ENCODE measurements at places on chromosomes 16 and 17.

- DNase-seq, result peak; percentile 41
Observed at GRCh38 chr17:28684963-28685362, 23.0 kb downstream of the SUPT6H start.

DNA sequence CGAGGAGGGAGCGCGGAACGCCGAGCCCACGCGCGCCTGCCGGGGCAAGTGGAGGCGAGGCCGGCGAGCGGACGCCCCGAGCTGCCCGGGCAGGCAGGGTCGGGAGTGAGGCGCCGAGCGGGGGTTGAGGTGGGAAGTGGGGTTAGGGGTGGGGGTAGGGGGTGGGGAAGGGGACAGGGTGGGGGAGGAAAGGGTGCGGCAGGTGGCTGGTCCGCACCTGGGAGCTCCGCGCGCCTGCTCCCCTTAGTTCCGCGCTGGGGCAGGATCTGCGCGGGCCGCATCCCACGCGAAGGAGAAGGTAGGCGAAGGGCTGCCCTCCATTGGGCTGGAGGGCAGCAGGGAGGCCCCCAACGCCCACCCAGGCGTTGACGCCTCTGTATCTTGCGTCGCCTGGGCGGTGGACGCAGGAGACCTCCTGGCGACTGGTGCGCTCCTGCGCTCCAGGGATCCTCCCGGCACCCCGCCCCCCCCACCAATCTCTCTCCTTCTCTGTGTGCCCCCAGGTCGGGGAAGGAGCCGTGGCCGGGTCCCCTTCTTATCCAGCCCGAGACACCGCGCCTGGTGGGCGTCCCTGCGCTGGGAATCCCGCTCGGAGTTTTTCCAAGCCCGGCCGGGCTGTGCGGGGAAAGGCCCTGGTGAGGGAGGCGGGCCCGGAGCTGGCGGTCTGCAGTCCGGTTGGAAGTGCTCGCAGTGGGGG is 51.3 kb upstream of the AMZ2 start:
- no peak for DNase-seq

DNA sequence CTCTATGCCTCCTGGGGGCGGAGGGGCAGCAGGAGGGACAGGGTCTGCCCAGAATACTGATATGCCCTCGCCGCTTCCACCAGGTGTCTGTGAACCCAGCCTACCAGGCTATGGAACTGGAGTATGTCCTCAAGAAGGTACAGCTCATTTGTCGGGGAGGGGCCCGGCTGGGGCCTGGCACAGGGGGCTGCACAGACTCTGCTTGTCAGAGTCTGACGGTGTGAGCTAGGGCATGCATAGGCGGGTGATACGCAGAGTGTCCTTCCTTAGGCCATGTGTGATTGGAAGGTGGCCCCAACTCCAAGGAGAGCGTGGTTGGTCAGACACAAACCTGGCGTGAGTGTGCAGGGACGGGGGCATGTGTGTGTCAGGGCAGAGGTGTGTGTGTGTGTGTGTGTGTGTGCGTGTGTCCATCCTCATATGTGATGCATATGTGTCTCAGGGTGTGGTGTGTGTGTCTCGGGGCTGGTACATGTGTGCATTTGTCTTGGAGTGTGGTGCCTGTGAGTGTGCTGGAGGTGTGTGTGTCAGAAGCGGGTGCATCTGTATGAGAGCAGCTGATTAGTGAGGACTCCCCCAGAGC is 7.0 kb downstream of the CHAD start:
- no peak for DNase-seq

- DNase-seq, result no peak
Observed at GRCh38 chr16:677316-678190, 2.1 kb downstream of the RHBDL1 start.

GRCh38 chr17:33106525-33107165 is 115.0 kb downstream of the SPACA3 start:
- DNase-seq, result no peak

GRCh38 chr17:55219934-55220333 is 44.8 kb upstream of the HLF start:
- no peak for DNase-seq

- DNase-seq, result peak; percentile 58
Observed at GRCh38 chr16:17416461-17417311, 54.1 kb downstream of the XYLT1 start.

GRCh38 chr16:6916946-6917345 is 415.7 kb upstream of the RBFOX1 start:
- no peak for DNase-seq

DNA sequence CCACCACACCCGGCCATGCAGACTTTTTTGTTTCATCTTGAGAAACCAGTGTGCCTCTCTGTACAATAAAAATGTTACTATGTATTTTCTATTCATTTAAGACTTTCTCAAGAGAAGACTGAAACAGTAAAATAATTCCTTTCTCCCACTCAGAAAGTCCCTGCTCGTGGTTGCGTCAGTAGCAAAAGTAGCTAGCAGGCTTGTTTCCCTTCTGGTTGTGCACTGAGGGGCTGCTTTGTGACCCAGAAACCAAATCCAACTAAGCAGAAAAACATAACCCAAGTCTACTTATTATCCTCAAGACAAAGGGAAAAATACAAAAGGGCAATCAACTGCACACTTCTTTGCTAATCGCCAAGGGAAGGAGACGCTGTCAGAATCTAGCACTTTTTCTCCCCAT is 3.4 kb upstream of the PNPO start:
- no peak for DNase-seq

DNA sequence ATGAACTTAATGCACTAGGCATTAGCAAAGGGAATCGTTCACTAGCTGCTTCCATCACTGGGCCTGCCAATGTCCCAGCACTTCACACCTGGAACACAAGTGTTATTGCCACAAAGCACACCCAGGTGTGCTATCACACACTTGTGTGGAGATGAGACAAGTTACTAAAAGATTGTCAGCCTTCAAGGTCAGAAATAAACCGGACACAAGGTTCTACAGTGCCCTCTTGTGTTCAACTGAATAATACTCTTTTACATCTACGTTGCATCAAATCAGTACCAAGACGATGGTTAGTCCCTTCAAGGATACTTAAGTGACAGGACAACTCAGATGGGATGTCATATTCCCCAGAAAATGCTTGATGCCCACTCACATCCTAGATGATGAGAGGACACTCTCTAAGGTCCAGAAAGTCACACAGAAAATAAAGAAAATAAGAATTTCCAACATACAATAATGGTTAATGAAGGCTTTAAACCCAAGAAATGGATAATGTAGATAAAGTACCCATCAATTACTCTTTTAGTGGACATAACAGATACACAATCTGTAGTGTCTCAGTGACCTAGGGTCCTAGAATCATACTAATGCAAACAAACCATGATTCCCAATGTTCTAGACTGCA is 16.4 kb upstream of the GLG1 start:
- peak; percentile 42 for DNase-seq

GRCh38 chr16:76194616-76195015 is 82.6 kb upstream of the CNTNAP4 start:
- DNase-seq, result no peak

- peak; percentile 36 for DNase-seq
Observed at GRCh38 chr17:31579265-31579664, 187.8 kb downstream of the RAB11FIP4 start.

- DNase-seq, result peak; percentile 54
Observed at GRCh38 chr17:14871921-14872320, 393.2 kb downstream of the PMP22 start.

- no peak for DNase-seq
Observed at GRCh38 chr16:80507538-80507937, 33.3 kb upstream of the DYNLRB2 start.

DNA sequence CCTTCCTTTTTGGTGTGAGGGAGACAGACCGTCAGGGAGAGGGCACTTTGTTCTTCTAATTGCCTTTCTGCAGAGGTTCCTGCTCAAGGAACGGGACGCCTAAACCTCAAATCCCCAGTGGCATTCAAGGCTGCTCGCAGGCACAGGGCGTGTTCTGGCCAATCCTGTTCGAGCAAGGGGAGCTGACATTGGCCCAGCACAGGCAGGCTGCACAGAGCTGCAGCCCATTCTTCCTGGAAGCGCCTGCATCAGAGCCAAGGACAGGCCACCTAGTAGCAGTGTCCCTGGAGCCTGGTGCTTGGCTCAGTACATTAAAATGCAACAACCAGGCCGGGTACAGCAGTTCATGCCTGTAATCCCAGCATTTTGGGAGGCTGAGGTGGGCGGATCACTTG is 72.2 kb upstream of the CREBBP start:
- DNase-seq, result peak; percentile 39

- no peak for DNase-seq
Observed at GRCh38 chr16:27088216-27088615, 21.5 kb downstream of the C16orf82 start.

DNA sequence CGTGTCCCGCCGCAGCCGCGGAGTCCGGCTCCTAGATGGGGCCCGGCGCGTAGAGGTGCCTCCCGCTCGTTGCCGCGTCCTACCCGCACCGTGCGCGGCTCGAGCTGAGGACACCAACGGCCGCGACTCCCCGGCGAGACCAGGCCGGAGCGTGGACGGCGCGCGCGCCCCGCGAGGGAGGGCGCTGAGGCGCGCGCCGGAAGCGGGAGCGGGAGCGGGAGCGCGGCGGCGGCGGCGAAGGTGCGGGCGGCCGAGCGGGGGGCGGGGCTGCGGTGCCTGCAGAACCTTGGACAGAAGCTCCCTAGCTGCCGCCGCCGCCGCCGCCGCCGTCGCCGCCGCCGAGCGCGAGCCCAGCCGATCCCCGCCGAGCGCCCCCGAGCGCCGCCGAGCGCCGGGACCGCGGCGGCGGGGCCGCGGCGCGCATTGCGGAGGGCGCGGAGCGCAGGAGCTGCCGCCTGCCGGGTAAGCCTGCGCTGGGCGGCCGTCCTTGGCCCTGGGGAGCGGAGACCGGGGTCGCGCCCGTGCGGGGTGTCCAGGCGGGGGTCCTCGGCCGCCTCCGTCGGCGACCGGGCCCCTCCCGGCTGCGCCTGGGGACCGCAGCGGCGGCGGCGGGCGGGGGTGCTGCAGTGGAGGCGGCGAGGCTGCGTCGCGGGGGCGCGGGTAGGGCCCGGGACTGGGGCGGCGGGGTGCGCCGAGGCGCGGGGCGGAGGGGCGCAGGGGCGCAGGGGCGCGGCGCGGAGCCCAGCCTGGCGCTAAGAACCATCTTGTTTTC is at the start of gene CDK5R1:
CDK5R1 (plus strand) TSS at position 293 of the 772 bp plus-strand sequence. CDS start 628 bp downstream, outside the sequence.
- DNase-seq, result peak; percentile 66

DNA sequence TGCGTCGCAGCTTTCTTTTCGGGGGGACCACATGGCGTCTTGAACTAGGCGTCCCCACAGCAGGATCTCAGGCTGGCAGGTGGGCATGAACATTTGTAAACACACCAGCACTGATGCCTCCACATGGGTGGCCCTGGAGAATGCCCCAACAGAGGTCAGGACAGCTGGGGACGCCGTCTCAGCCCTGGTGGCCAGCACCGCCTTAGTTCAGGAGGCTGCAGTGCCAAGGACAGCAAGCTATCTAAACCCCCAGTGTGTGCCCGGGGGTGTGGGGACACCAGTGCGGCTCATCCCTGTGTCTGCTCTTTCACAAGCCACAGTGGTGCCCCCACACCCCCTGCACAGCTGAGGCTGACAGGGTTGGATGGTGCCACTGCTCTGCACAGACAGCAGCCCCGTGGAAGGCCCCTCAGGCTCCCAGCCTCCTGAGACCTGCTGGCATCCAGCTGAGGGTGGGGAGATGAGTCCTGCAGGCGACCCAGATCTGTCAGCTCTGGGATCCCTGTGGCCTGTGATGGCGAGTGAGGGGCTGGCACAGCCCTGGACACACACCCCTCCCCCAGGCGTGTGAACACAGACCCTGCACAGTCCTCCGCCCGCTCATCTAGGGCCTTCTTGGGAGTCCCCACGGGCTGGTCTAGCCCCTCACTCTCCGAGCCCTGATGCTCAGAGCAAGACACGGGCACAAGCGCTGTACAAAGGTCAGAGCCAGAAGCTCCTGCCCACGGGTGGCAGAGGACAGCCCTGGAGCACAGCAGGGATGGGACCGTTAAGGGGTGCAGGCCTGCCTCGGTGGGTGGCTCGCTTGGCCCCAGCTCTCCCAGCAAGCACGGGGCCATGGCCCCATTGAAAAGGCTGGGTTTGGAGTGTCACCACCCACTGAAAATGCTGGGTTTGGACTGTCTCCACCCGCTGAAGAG is 10.7 kb downstream of the FSCN2 start:
- no peak for DNase-seq

DNA sequence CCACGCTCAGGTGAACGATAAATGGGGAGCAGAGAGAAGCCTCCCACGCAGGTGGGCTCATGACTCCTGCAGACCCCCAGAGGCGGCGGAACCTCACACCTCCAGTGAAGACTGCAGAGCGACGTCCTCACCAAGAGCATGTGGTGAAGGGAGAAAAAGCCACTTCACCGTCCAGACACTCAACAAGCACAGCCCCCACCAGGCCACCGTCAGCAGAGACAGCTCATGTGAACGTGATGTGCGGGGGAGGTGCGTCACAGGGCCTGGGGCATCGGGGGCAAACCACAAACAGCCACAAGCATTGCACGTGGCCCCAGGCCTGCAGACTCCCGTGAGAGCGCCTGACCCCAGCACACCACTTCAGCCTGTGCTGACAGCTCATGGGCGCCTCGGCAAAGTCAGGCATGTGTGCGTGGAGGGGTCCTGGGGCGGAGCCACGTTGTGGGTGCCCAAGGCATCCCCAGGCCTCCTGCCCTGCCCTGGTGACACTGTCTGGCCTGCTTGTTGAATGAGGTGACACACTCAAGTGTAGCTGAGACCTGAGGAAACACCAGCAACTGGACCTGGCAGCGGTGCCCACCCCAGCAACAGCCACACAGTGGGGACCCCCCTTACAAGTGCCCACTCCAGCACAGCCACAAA is 19.0 kb downstream of the LMF1 start:
- DNase-seq, result no peak

DNA sequence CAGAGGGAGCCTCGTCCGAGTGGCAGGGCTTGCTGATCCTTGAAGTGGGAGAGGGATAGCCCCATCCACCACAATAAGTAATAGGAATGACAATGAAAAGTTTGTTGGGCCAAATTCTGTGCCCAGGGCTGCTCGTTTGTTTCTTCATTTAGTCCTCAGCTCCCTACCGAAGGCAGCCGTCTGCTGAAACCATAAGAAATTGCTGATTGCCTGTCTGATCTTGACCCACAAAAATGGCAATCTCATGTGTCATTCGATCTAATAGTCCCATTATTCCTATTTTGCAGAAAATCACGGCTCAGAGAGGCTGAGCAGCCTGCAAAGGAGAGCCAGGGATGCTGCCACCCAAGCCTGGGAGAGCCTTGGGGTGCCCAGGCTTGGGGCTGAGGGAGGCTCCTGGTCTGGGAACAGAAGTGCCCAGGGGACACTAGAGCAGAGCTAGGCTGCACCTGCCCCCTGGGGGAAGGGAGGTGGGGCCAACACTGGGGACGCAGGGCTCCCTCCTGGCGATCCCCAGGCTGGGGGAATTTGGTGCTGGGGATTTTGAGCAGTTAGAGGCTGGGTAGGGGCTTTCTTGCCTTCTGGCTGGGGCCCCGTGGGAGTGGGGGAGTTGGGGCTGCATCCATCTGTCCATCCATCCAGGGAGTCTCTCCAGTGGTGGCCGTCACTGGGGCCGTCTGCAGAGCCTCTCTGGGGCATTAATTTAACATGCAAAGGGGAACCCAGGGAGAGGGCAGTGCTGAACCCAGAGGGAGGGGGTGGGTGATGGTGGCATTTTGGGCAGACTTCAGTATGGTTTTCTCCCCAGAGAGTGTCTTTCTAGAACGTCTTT is 53.5 kb downstream of the SOCS1 start:
- peak; percentile 59 for DNase-seq
